ENCODE measurements at places on chromosomes 12 and 14. TPM values are rescaled to one million over a fixed set of nuclear protein-coding genes. Genes with fewer than 3 reads are reported as not detected.

The BBS10 gene
- 13.9 TPM for total RNA-seq

The LMO3 gene
- 10.8 TPM for total RNA-seq

The ASIC1 gene
- 2.1 TPM for total RNA-seq

The MYL2 gene
- not detected for total RNA-seq

The EFCAB11 gene
- total RNA-seq, result 5.5 TPM

The KCNMB4 gene
- 1.8 TPM for total RNA-seq

The PSMC1 gene
- 148 TPM for total RNA-seq

The MDGA2 gene
- under 0.01 TPM for total RNA-seq

The KERA gene
- total RNA-seq, result not detected

The LRP1-AS gene
- total RNA-seq, result not detected

The TRHDE gene
- total RNA-seq, result 3.5 TPM

The CIROP gene
- under 0.01 TPM for total RNA-seq

The IGF1 gene
- total RNA-seq, result 11.7 TPM

The USP44 gene
- total RNA-seq, result 13.8 TPM

The CYP27B1 gene
- 0.14 TPM for total RNA-seq

The HVCN1 gene
- 8.5 TPM for total RNA-seq

The C12orf43 gene
- 13.3 TPM for total RNA-seq

The ACOT6 gene
- not detected for total RNA-seq

The RAP1B gene
- total RNA-seq, result 180 TPM

The PTPRQ gene
- total RNA-seq, result 2.8 TPM

The ACSM4 gene
- total RNA-seq, result not detected
